ENCODE measurements at places on chromosomes 16 and 17. TPM values are rescaled to one million over a fixed set of nuclear protein-coding genes. Genes with fewer than 3 reads are reported as not detected.

KRT13 gene
- polyA plus RNA-seq = 2.6 TPM

KCNAB3 gene
- 0.77 TPM for polyA plus RNA-seq

GRN gene
- polyA plus RNA-seq = 151 TPM

ADAM11 gene
- polyA plus RNA-seq = 1.5 TPM

TBCD gene
- polyA plus RNA-seq = 145 TPM

C1QTNF8 gene
- not detected for polyA plus RNA-seq

Measured in adipose tissue (tissue), 3 donors.